Fibroblast of skin of right quadriceps (primary cell): ENCODE measurements at places on chromosomes 2 and 18.

- no peak for DNase-seq
Measured at GRCh38 chr18:27983780-27984179, 193.2 kb downstream of the CDH2 start.

- DNase-seq: no peak
Measured at GRCh38 chr2:222878301-222878876, 17.6 kb downstream of the ACSL3 start.

GRCh38 chr2:235244255-235245220, 249.3 kb upstream of the AGAP1 start:
- peak; percentile 72 for DNase-seq

GRCh38 chr2:218256612-218257350, 4.0 kb upstream of the GPBAR1 start:
- no peak for DNase-seq

DNA sequence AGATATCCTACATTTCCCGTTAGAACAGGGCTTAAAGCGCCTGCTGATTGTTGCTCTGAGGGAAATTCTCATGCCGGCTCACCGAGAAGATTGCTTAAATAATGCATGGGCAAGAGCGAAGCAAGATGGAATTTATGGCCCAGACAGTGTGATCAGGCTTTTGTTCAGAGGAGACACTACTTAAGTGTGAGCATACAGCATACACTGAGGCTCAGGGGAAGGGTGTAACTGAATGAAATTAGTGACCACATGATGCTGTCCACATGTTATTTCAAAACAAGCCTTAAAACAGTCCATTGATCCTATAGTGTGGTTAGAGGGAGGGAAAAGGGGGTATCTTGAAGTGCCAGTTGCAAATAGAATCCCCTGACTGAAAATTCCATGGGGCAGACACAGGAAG, 125.5 kb downstream of the RAPGEF4 start:
- DNase-seq: no peak

GRCh38 chr2:215594766-215595165, 158.9 kb upstream of the FN1 start:
- peak; percentile 52 for DNase-seq

DNA sequence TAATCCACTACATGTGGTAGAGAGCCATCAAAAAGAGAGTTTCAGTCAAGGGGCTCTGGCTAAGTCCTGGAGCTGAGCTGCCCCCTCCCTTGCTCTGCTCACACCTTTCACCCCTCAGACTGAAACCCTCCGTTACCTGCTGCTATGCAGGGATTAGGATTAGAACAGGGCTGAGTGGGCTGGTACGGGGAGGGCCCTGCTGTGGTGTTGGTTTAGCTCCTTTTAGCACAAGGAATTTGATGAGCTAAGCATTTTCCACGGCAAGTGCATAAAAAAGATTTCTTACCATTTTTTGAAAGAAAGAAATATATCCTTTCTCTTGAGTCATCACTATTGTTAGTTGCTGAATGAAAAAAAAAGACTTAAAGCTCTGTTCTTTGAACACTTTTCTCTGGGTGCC, 46.3 kb downstream of the TCF7L1 start:
- peak; percentile 39 for DNase-seq

GRCh38 chr2:166297951-166298350, 77.8 kb downstream of the SCN9A start:
- no peak for DNase-seq

DNA sequence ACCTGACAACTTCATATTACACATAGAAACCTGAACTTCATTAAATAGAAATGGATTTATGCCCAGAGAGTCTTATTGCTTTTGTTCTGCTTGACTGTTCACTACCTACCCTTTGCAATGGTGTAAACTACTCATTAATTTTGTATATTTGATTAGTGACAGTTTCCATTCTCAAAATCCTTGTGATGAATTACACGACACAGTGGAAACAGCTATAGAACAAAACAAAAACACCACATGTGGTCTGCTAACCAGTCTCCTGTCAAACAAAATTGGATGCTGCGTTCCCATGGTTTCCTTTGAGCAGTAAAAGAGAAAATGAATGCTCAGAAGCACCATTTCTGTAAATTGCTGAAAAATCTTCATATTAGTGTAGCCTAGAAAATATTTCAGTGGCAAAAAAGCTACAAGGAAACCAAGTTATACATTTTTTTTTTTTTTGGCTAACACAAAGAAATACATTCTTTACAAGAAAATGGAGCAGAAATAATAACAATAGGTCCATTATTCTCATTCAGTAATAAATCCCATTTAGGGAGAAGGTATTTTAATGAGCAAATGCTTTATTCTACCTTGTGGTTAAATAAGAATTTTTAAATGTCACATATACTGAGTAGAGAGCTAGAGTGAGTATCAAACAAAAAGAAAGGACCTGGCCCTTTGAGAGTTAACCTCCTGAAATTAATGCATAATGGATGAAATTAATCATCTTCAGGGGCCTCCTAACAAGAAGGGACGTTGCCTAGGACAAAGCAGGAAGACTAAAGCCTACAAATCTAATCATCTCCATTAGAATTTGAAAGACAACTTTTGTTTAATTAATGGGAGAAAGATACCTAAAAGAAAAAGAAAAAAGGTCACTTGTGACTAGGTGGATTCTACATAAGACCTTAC, 355.1 kb upstream of the ZC3H15 start:
- DNase-seq: no peak

DNA sequence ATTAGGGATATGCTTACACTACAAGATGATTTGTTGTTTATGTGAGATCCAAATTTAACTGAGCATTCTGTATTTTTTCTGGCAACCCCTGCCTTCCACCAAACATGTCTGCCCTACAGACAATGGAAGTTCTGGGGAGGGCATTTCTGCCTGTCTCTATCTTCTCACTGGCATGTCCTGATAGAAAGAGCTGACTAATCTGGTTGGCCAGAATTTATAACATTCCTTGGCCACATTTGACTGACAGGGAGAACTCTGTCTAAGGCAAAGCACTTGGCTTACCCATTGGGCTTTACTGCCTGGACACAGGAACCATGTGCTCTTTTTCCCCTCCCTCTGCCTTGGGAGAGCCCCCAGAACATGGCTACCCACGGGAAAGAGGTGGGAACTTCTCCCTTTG, 70.6 kb upstream of the TMEM178A start:
- DNase-seq: no peak

DNA sequence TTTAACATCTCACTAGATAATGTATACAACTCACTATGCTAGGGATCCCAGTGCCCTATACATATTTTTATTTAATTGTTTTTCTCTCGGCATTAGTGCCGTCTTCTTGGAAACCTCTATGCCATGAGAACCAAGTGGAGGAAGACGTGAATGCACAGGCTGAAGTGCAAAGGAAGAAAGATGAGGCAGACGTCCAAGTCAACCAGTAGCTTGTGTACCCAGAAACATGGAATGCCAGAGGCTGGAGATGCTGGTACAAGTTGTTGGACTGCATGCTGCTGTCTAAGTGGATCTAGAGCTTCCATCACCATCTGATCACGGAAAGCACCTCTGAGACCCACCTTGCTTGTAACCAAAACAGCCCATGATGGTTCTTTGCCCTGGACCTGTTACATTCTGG, 12.5 kb upstream of the GEMIN6 start:
- no peak for DNase-seq

GRCh38 chr2:82837588-82838304, 1621.3 kb downstream of the SUCLG1 start:
- DNase-seq: peak; percentile 95
